ENCODE measurements at places on chromosomes 13 and 19.

GRCh38 chr13:45086484-45086883 is 33.8 kb upstream of the GTF2F2 start:
- peak; percentile 62 for DNase-seq

- DNase-seq, result no peak
These were observed 1.1 kb upstream of the ZNF581 start for GRCh38 chr19:55642153-55643002.

GRCh38 chr13:50357586-50358118 is 342.4 kb downstream of the KCNRG start:
- peak; percentile 25 for DNase-seq

DNA sequence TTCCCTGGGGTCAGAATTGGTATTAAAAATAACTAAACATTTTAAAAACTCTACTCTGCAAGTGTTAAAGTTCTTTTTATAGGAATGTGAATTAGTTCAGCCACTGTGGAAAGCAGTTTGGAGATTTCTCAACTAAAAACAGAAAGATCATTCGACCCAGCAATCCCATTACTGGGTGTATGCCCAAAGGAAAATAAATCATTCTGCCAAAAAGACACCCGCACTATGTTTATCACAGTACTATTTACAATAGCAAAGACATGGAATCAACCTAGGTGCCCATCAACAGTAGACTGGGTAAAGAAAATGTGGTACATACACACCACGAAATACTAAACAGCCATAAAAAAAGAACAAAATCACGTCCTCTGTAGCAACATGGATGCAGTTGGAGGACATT is 657 bp upstream of the THSD1 start:
- no peak for DNase-seq

- DNase-seq, result no peak
These were observed 6.0 kb upstream of the WDR88 start for GRCh38 chr19:33125929-33126388.

DNA sequence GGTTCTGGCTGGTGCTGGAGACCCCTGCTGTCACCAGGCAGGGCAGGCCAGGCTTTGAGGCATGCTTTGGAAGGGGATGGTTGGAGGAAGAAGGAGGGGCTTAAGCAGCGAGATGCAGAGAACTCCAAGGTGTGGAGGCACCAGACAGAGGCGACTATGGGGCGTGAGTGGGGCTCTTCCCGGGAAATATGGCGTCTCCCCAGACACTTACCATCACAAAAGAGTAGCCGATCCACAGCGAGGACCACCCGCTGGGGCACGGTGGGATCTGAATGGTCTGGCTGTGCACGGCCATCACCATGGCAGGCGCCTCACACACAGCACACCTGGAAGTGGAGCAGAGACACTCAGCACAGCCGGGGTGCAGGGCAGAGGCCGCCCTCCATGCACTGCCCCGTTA is 151.9 kb downstream of the COL4A1 start:
- no peak for DNase-seq

- DNase-seq, result no peak
These were observed 23.4 kb downstream of the ZNF560 start for GRCh38 chr19:9474975-9475374.

DNA sequence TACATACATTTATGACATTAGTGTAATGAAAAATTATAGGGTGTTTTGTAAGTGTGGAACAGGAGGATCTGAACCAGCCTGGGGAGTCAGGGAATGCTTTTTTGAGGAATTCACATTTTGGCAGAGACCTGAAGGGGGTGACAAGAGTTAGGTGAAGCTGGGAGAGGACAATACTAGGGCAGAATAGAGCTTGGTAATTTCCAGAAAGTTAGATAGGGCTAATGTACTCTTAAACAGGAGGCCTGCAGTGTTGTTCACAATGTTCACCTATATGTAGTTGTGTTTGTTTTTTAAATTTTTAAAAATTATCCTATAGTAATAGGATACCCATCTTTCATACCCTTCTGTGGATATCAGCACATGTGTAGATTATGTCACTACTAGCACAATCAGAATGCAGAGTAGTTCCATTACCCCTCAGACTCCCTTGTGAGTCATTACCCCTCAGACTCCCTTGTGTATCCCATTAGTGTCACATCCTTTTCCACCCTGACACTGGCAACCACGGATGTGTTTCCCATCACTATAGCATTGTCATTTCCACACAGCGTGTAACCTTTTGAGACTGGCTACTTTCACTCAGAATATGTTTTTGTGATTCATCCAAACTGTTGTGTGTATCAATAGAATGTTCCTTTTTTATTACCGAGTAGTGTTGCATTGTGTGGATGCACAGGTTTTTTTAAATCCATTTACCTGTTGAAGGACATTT is 43.1 kb downstream of the PCCA start:
- DNase-seq, result peak; percentile 54

DNA sequence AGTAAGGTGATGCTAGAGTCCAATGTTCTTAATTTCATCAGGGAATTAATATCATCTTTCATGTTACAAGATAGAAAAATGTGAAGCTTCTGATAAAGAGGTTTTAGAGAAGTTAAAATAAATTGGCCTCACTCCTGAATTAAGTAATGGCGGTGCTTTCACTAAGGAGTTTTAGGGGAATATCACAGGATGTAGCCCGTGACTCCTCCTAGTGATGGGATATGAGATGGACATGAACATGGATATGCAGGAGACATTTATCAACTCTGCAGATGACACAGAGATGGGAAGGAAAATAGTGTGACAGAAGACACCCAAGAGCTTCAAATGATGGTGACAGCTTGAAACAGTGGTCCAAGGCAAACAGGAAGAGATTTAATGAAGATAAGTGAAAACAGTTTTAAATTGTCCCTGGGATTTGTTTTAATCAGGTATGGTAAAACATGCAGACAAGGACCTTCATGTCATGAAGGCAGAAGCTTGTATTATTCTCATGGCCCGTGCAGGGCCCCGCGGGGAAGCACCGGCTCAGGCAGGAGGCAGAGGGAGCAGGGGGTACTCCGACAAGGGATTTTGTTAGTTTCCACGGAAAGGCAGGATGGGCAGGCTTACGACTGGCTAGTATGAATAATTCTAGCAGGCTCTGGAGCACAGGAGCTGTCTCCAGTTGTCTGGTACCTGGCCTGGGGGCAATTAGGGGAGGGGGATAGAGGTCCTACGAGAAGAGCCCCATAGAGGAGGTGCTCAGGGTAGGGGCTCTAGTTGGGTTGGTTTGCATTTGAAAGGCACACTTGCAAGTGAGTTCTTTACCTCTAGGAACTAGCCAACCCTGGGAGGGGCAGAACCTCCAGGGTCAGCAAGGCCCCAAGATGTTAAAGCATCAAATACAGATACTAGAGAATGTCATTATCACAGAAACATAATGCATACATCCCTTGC is 38.7 kb upstream of the FARP1 start:
- DNase-seq, result no peak

DNA sequence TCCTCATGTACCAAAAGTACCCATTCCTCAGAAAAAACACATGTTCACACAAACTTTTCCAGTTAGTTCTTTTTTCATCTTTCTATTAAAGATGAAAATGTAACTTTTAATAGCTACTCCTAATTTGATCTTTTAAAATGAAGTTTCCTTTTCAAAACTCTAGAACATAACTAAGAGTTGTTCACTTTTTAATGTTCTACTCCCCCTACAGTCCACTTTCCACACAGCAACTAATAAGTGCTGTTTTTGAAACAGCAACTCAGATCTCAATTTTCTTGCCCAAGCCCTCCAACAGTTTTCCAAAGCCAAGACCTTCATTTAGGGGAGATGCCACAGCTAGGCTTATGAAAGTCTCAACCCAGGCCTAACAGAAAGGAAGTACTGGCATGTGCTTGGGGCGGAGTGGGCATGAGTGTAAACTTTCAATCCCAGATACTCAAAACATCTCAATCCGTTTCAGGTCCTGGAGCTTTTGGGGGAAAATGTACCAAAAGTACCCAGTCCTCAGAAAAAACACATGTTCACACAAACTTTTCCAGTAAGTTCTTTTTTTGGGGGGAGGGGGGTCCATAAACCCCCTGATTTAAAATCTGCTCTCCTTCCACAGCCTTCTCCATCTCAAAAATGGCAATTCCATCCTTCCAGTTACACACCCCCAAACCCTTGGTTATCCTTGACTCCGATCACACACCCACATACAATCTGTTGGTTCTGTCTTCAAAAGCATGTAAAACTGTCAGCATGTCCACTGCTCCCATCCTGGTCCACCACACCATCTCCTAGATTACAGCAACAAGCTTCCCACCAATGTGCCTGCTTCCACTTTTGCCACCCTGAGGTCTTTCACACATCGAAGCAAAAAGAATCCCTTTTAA is 2.0 kb downstream of the FBL start:
- no peak for DNase-seq

GRCh38 chr13:61156753-61157152 is 258.9 kb downstream of the PCDH20 start:
- DNase-seq, result no peak

GRCh38 chr13:31775148-31775547 is 35.8 kb downstream of the RXFP2 start:
- DNase-seq, result no peak
